ENCODE measurements at places on chromosomes 4 and X.

- DNase-seq, result no peak
Measured at GRCh38 chrX:49157194-49157593, 5.4 kb upstream of the MAGIX start.

DNA sequence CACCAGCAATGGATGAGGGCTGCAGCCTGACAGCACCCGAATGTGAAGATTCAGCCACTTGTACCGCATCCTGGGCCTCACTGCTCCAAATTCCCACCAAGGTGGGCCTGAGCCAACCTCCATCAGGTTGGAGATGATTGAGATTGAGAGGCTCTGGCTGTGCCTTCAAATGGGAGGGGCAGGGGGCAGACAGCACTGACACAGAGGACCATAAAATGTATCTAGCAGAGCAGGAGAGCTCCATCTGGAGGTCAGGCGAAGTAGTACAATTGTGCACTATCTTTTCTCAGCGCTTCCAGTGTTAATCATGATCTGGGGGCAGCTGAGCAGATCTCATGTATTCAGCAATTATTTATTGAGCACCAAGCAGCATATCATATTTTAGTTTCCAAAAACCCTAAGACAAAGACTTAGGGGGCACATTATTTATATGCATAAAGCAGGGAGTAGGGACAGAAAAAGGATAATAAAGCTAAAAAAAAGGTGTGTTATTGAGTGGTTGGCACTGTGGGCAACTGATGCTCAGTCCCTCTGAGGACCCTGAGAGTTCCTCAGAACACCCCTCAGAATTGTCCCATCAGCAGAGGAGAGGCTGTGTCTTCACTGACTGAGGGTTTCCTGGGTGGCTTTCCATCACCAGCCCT lies 31.6 kb upstream of the C1QTNF7 start:
- no peak for DNase-seq

DNA sequence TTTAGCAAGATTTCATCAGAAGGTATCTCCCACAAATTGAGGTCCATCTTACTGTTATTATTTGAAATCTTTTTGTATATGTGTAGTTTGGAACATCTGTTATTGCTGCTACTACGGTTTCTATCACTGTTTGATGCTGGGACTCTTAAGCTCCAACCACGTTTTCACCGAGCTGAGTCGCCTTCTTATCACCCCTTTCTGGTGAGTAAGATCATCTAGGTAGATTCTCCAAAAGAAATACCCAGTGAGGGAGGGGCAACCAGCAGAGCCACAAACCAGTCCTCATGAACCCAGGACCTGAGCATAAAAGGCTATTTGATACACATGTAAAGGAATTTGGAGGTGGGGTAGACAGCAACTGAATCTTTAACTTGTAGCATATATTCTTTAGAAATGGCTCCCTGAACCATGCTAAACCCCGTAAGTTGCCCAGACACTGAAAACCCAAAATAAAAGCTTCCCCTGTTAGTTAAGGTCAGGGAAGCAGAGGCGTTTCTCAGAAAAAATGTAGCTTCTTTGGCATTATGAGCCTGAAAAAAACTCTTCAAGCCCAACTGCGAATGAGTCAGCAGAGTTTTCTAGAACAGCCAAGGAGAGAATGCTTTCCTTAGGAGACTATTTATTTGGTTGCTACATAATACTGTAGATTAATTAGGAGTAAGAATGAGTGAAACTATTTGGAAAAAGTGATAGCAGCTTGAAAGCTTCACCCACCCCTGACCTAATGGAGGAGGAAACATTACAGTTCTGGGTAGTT lies 53.8 kb upstream of the ATXN3L start:
- no peak for DNase-seq

DNA sequence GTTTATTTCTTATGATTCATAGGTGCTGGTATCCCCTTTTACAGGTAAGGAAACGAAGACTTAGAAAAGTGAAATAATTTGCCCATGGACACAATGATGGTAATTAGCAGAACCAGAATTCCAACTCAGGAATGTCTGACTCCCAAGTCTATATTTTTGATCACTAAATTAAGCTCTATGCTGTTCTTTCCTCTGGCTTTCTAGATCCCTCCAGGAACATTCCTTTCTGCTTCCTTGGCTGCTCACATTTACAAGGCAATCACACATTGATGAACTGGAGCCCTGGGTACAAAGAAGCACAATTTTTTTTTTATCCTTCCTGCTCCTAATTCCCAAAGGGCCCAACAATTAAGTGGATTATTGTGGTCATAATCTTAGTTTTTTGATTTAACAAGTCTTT lies 7.0 kb upstream of the CDKN2AIP start:
- no peak for DNase-seq

- DNase-seq, result no peak
Measured at GRCh38 chrX:57647020-57647419, 33.0 kb downstream of the NLRP2B start.

DNA sequence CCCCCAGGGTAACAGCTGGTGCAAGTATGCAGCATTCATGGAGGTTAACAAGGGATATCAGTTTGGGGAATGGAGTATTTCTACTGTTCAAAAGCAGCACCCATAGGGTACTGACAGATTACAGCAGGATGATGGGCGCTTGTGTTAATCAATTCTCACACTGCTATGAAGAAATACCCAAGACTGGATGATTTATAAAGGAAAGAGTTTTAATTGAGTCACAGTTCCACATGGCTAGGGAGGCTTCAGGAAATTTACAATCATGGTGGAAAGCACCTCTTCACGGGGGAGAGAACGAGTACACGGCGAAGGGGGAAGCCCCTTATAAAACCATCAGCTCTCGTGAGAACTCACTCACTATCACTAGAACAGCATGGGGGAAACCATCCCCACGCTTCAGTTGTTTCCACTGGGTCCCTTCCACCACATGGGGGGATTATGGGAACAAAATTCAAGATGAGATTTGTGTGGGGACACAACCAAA lies 64.1 kb downstream of the TNIP2 start:
- no peak for DNase-seq

- no peak for DNase-seq
Measured at GRCh38 chr4:30768277-30768676, 48.1 kb downstream of the PCDH7 start.

DNA sequence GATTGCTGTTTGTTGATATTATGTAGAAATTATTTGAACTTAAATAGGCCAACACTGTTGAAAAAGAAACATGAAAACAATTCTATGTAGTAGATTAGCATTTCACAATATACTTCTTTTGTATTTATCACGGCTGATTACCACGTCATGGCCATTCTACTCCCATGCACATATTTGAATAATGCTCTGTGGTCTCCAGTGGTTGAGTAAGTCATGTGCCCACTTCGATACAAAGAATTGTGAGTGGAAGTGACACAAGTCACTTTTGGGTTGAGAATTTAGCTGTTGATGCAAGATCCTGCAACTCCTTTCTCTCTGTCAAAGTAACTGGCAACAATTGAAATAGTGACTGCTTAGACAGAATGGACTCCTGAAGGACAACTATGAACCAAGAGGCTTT lies 6.7 kb upstream of the FSTL5 start:
- no peak for DNase-seq

DNA sequence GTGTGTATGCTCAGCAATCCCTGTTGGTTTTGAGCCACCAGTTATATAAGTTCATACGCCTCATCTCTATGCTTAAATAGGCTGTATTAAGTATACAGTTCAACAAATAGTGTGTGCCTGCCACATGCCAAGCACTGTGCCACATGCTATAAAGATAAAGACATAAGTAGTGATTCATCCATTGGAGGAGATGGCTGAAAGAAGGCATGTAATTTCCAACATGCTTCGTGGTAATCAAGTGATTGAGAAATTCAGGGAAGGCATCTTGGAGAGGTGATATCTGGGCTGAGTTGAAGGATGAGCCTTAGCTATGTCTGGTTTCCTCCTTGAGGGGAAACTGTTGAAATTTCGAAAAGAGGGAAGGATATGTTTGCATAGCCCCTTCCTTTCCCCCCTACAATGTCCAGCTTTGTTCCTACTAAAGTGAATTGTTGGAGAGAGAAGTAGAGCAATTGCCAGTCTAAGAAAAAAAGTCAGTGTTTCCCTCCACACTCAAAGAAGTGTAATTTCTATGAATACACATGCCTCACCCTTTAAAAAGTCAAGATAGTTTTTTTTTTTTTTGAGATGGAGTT lies 96.5 kb downstream of the ARHGAP10 start:
- no peak for DNase-seq

DNA sequence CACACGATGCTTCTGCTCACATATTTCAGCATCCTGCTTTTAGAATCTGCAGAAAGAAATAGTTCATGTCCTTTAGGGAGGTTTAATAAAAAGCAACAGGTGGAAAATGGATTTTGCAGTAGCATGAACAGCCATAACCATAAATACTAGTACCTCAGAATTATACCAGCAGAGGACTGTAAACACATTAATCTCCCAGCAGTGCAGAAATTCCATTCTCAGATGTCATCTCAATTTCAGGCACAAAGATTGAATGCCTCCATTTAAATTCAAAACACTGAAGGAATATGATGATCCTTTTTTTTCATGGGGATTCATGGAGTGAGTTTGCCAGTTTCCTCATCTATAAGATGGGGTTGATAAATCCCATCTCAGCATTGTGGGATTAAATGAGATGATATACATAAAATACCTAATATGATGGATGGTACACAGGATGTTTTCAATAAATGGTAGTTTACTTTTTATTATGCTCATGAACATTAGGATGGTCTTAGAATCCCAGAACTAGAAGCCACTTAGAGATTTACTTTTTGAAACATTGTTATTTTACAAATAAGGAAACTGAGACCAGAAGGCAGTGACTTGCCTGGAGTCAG lies 566 bp upstream of the LIMCH1 start:
- no peak for DNase-seq

GRCh38 chr4:119493419-119493818 lies 135.2 kb downstream of the PDE5A start:
- DNase-seq, result no peak

GRCh38 chr4:169975131-169975837 lies 50.9 kb downstream of the MFAP3L start:
- no peak for DNase-seq

GRCh38 chrX:110436523-110436922 lies 77.9 kb downstream of the RTL9 start:
- no peak for DNase-seq

- no peak for DNase-seq
Measured at GRCh38 chr4:1416051-1416947, 10.1 kb upstream of the NKX1-1 start.

DNA sequence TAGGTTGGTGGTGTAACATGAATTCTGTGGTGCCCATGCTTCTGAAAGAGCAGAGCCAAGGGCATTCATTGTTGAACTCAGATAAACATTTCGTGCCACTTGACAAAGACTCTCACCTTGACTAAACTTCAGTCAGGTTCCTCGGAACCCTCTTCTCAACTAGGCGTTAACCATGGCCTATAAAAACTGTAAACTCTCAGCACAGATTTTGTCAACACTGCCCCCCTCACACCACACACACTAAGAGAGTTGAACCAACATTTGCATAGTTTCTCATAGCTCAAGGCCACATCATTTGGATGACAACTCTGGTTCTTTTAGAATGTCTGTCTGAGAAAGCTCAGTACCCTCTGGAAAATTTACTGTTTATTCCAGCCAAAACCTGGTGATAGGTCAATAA lies 28.1 kb downstream of the CASP6 start:
- no peak for DNase-seq

DNA sequence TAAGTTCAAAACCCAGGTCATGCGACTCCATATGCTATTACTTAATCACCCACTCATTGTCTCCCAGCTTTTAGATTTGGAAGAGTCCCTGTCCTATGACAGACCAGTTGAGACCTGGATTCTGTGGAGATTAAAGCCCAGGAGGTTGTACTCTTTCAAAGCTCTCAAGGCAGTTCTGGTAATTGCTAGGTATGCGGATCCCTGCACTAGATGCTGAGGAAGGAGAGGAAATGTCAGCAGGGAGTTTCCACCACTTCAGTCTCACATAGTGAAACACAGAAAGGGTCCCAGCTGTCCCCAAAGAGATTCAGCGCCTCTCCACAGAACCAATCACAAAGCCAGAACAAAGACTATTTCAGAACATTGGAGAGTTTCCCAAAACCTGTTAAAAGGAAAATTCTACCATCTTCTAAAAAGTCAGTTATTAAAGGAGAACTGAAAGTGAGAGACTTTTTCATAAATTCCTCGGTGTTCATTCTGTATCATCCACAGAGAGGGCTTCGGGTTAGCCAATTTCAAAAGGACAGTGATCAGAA lies 53.4 kb downstream of the IRF2 start:
- DNase-seq, result no peak

GRCh38 chr4:13174001-13174400 lies 310.1 kb downstream of the RAB28 start:
- DNase-seq, result no peak

GRCh38 chr4:4942658-4943057 lies 76.6 kb downstream of the CYTL1 start:
- no peak for DNase-seq

GRCh38 chr4:114132830-114133229 lies 153.4 kb upstream of the ARSJ start:
- no peak for DNase-seq

GRCh38 chrX:41779030-41779564 lies 55.1 kb downstream of the GPR82 start:
- no peak for DNase-seq

DNA sequence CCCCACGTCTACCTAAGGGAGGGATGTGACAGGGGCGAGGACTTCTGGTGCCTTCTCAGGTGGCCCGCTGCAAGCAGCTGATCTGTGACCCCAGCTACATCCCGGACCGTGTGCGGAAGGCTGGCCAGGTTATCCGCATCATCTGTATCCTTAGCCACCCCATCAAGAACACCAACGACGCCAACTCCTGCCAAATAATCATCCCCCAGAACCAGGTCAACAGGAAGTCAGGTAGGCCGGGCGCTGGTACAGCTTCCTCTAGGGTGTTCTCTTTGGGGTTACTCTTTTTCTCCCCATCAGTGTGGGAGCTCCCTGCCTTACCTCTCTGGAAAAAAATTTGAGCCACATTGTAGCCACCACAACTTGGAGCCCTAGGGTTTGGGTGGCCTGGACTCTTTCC lies 2.4 kb upstream of the FAM50A start:
- DNase-seq, result no peak

Measured in right lobe of liver (tissue), 6 donors.